Activated gamma-delta T cell treated with anti-CD3 and anti-CD28 coated beads, Interleukin-2, amount 50 U/mL, for 16 hours (primary cell): ENCODE measurements at places on chromosomes 5 and 9.

DNA sequence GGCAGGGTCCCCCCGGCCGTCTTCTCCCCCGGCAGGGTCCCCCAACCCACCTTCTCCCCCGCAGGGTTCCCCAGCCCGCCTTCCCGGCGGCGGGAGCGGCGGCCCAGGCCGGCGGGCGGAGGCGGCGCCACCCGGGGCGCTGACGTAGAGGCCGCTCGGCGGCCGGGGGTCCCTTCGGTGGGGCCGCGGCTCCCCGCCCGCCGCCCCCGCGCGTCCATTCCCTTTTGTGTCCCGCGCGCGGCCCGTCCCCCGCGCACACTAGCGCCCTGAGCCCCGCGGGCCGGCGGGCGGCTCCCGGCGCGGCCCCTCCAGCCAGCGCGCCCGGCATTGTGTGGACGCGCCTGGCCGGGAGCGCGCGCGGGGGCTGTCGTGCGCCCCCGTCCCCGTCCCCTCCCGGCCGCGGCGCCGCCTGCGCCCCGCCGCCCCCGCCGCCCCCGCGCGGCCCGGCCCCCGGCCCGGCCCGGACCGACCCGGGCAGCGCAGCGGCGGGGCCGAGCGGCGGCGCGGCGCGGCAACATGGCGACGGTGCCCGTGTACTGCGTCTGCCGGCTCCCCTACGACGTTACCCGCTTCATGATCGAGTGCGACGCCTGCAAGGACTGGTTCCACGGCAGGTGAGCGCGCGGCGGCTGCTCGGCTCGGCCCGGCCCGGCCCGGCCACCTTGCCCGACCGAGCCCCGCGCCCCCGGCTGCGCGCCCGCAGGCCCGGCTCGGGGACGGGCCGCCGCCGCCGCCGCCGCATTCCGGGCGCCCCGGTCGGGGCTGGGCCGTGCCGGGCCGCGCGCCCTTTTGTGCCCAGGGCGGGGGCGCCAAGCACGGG is at the start of gene PHF2:
TSS of gene PHF2 (plus strand) at position 327 of the 820 bp plus-strand sequence. CDS start at position 517, 190 bp downstream.
- DNase-seq, result no peak

- no peak for DNase-seq
Observed at GRCh38 chr5:91049112-91049511, 334.0 kb downstream of the ARRDC3 start.

GRCh38 chr5:31640573-31640972 is 1.6 kb downstream of the PDZD2 start:
- no peak for DNase-seq

DNA sequence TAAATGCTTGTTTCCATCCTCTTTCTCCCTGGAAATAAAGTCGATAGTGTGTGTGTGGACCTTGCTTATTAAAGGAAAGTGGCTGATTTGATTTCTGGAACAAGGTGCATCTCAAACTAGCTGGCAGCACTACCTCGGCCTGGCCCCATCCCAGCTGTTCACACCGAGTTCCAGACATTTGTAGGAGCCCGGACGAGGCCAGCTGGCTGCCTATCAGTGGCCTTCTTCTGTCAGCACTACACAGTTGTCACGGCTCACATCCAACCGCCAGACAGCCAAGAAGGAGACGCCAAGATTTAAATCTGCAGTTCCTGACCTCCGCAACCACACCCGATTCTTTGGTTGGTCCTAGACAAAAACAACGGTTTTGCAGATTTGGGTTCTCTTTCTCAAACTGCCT is 63.6 kb downstream of the PALM2AKAP2 start:
- no peak for DNase-seq

DNA sequence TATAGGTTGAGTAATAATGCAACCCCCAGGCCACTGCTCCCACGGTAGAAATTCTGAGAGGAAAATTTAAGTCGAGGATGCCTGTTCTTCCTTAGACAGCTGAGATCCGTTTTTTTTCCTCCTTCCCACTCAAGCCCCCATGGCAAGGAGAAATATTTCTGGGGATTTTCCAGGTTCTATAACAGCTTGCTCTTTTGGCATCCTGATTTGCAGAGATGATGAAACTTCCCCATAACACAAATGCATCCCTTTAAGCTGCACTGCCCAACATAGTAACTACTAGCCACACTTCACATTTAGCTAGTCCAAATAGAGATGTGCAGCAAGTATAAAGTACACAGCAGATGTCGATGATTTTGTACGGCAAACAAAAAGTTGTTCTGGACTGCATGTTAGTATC is 32.5 kb upstream of the GNA14 start:
- DNase-seq, result no peak
